Endodermal cell (in vitro differentiated cells): ENCODE measurements at places on chromosomes 4 and X. TPM values are rescaled to one million over a fixed set of nuclear protein-coding genes. Genes with fewer than 3 reads are reported as not detected.

DNA sequence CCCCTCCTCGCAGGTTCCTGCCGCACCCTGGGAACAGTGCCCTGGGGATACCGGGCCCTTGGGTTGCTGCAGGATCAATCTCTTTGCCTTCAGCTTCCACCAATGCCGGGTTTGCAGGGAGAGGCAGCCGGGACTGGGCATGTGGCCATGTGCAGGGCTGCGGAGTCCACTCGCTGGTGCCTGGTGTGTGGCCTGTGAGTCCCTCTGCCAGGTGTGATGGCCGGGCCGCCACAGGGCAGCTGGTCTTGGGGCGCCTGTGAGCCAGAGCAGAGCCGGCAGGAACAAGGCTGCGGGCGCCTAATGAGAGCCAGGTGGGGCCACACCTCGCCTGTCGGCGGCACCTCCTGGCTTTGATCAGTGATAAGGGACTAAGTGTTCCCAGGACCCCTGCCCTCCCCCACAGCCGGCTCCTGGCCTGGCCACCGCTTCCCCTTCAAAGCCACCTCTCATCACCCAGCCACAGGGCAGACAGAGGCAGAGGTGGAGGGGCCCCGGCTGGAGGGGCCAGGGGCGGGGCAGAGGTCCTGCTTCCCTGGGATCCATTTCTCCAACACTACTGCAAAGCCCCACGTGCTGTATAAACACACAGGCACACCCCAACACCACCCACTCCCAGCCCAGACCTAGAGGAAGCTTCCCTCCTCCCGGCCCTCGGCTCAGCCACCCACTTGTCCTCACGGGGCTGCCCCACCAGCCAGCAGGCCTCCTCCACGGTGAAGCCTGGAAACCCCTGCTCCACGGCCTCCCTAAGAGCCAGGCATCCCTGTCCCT lies 132.7 kb downstream of the CPZ start:
- DNase-seq = peak; percentile 62

DNA sequence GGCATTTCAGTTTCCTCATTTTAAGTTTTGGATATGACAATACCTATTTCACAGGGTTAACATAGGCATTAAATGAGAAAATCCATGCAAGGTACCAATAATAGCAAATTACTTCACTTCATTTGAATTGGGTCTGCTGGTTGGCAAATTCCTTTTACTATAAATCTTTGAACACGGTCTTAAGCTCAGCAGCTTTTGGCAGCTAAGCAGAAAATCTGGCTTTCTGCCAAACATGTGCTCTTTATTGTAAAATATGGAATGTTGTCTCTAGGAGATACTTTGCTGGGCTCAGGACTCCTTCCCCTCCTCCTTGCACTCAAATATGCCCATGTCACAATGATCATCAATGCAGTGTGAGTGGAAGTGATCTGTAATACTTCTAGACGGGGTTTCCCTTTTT lies 16.8 kb upstream of the DMP1 start:
- DNase-seq = no peak

DNA sequence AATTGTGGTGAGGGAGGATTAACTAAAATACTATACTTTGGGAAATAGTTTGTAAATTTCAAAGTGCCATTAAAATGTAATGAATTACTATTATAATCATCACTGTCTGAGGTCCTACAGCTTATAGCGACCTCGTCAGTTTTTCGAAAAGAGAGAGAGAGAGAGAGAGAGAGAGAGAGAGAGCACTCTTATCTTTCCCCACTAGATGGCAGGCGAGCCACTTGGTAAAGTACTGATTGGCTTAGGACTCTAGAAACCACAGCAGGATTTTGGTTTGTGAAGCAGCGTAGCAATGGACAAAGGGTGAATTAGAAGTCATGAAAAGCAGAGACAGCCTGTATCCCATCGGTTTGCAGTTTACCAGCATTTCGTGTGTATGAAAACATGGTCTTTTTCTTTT lies 52.5 kb downstream of the LINC00632 start:
- DNase-seq = peak; percentile 77

DNA sequence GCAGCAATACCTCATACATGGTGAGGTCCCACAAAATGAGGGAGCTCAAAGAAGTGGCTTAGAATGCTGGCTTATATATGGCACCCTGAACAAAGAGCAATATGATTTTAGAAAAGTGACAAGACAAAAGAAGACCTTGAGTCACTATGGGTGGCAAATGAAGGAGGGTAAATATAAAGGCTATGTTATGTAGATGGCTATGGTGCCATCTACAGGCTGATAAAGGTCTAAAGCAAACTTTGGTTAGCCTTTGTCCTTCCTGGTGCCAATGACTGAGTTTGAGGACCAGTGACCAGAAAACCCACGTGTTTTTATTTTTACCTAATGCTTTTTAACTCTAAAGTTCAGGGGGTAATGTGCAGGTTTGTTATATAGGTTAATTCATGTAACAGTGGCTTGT lies 151.8 kb downstream of the CCNG2 start:
- DNase-seq = no peak

DNA sequence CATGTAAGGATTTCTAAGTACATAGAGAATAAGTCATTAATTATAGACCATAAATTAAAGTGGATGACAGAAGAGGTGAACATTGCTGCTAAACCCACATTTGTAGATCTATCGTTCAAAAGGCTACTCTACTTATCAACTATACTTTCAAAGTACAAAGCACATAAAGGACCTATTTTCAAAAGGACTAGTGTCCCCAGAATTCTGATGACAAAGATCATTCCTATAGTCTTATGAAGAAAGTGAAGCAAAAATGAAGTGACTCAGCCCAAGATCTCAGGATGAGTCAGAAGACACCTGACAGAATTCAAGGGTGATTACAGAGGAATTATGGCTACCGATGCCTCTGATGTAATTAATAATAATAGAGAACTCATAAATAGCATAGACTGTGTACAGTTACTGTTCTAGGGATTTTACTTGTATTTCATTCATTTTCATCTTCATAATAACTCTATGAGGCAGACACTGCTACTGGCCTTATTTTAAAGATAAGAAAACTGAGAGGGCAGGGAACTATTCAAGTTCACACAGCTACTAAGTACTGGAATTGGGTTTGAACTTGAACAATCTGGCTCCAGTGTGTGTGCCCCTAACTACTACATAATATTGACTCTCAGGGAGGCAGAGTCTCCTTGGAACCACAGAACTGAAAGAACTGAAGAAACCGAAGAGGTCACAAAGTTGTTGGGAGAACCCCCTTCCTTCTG lies 17.1 kb downstream of the USP46 start:
- DNase-seq = no peak

DNA sequence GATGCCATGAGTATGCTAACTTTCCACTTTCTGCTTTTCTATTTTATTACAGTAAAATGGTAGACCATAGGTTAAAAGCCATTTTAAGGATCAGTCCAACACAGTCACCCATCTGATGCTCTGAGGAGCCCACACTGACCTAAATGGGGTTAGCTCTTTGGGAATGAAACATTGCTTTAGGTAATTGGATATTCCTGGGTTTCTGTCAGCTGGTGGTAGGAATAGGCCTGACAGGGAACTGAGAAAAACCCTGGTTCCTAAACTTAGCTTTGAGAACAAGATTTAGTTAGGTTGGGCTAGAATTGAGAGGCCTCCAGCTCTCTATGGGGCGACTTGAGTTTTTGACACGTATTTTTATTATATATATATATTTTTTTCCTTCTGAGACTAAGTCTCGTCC lies 40.4 kb downstream of the MCUB start:
- no peak for DNase-seq

DNA sequence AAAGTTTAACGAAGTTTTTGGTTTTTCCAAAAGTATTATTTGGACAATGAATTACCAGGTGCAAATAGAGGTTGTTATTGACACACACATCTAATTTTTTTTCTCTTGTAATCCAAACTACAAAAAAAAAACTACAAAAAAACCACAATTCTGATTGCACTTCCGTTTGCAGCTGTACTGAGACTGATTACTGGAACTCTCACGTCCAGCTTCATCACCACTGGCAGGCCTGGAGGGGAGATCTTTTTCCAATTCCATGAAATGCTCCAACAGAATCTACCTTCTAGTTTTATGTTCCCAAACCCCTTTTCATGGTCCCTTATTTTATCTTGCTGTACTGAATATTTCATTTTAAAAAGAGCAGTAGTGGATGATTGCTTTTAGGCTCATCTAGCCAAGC lies 1118.3 kb downstream of the C4orf33 start:
- no peak for DNase-seq

DNA sequence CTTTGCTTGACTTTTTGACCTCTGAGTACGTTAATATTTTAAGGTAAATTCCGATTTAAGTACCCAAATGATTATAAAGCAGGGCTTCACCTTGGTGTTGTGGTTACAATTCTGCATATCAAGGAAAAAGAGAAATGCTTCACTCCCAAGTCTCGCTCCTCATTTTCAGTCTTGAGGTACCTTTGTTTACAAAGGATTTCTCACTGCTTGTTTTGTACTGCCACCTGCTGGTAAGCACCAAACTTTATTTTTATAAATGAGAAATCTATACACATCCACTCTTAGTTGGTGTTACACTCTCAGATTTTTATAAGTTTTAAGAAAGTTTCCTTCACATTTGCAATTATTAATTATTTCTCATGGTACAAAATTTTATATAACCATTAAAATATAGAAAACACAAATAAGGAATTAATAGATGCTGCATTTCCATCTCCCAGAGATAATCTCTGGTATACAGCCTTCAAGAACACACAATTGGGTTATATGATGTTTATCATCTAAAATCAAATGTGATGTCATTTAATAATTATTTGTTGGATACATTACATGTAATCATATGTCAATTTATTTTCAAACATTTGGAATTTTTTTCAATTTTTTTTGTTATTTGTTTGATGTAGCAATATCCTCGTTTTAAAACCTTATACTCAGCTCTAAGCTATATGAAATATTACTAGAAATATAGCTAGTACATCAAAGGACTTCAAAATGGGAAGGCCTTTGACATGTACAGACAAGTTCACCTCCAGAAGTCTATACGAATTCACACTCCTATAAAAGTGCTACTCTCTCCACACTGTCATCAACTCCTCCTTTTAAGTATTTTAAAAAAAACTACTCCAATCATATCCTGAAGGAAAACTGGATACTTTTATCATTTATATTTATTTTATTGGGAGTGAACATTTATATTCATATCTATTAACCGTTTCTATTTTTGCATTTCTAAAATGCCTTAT lies 179.9 kb downstream of the KCNIP4 start:
- DNase-seq = no peak

GRCh38 chrX:147739196-147739595 lies 172.5 kb upstream of the FMR1 start:
- no peak for DNase-seq

DNA sequence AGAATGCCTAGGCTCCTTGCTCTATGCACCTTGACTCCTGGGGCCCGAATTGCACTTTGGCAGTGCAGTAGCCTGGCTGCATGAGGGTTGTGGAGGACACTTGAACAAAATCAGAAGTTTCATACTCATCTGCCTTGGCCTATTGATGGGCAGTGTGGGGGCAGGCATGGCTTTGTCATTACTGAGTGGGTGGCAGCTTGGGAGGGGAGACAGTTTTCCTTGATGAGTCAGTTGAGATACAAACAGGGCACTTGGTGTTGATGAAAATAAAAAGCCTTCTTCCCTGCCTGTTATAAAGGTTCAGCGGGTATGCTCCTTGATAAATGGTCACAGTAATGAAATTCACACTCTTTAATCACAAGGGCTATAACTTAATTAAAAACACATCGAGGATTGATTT lies 126.8 kb upstream of the MAMLD1 start:
- DNase-seq = peak; percentile 16

- DNase-seq = no peak
These were observed 241.2 kb downstream of the ANK2 start for GRCh38 chr4:113290666-113291065.

DNA sequence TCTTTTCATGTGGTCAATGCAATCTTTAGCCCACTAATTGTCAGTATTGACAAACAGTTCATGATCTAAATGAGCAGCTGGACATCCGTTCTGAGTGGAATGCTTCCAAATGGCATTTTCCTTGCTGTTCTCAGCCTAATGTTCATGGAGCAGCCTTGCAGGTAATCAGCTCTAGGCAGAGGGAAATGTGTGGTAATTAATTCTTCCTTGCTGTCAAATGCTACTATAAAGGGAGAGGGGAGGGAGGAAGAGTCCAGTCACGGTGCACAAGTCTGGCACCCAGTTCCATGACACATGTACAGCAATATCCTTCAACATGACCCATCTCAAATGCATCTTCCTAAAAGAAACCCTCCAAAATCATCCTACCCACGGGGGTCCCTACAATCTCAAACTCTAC lies 88.5 kb downstream of the LDB2 start:
- DNase-seq = no peak

DNA sequence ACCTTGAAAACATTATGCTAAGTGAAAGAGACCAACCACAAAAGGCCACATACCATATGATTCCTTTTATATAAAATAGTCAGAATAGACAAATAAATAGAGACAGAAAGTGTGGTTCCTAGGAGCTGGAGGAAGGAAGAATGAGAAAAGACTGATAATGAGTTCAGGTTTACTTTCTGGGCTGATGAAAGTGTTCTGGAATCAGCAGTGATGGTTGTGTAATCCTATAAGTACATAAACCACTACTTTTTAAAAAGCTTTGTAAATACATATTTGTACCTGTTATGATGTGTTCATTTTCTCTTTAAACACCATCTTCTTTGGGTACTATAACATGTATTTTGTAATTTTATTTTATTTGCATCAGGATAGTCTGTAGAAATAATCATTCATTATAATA lies 20.6 kb downstream of the PIR start:
- no peak for DNase-seq

GRCh38 chr4:41455206-41455605 lies 82.8 kb upstream of the LIMCH1 start:
- peak; percentile 65 for DNase-seq

DNA sequence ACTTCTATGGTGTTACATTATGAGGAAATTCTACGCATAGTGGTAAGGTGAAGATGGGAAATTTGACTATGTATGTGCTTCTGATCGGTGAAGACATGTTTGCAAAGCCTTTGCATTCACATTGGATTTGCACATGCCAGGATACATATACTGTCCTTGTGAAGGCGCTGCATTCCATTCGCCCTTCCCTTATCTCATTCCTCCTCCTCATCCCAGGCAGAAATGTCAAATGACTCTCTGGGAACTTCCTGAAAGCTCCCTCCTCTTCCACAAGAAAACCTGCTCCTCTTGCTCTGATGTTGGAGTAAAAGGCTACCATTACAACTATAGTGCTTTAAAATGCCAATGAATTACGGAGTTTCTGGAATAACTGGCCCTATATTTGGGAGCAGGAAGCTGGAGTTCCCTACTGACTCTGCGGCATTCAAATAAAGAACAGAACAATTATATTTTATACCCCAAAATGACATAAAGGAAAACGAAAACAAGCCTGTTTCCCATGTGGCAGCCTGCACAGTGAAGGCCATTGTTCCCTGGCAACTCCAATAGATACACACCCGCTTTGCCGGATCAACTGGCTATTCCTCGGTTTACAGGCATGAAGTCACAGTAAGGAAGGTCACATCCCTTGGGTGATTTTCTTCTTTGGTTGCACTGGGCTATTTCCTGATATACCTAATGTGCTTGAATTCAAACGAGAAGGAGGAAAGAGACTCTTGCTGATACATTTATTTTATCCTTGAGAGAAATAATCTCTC lies 84.5 kb downstream of the AREG start:
- DNase-seq = no peak

- no peak for DNase-seq
These were observed 56.2 kb downstream of the LRRC66 start for GRCh38 chr4:51963841-51964517.

Gene TRIM2
- 22.9 to 40.0 TPM (median 31.8 TPM) in 3 replicates for total RNA-seq

Gene SRPX2
- total RNA-seq = 0.44 and 1.4 TPM in 2 replicates

Gene PDCL2
- not detected in 2 replicates for total RNA-seq

Gene MAGEA12
- not detected in 2 replicates for total RNA-seq

Gene CABS1
- total RNA-seq = 2.5 to 3.9 TPM (median 2.8 TPM) in 3 replicates

Gene MAGEA1
- not detected in 2 replicates for total RNA-seq
